Left renal pelvis (tissue), 4 donors: ENCODE measurements at places on chromosomes 5 and 9. TPM values are rescaled to one million over a fixed set of nuclear protein-coding genes. Genes with fewer than 3 reads are reported as not detected.

DNA sequence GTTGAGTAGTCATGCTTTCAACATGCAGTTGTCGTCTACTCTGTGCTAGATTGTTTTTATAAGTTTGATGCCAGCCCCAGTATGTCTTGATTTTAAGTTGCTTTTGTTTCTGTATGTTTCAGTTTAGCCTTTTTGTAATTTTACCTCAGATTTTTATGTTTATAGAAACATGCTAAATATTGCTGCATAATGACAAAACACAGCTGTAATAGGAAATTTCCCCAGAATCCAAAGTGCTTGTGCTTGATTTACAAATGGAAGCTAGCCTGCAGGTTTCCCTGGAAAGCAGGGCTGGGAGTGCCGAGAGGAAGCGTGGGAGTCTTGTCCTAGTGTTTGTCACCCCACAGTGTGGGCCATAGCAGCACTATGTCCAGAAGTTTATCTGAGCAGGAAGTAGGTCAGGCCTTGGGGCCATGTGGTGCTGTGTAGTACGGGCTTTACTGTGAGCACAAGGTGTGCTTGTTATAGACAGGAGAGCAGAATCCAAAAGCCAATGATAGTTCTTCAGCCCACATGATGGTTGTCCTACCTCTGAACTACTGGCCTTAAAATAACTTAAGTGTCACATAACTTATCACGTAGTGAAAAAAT is 100.0 kb upstream of the NREP start:
- DNase-seq: no peak

Gene FOXI1
- 8.9 TPM for polyA plus RNA-seq

Gene CATSPER3
- polyA plus RNA-seq: 1.8 TPM

- DNase-seq: no peak
Observed at GRCh38 chr9:131885144-131885609, 145.3 kb upstream of the RAPGEF1 start.

DNA sequence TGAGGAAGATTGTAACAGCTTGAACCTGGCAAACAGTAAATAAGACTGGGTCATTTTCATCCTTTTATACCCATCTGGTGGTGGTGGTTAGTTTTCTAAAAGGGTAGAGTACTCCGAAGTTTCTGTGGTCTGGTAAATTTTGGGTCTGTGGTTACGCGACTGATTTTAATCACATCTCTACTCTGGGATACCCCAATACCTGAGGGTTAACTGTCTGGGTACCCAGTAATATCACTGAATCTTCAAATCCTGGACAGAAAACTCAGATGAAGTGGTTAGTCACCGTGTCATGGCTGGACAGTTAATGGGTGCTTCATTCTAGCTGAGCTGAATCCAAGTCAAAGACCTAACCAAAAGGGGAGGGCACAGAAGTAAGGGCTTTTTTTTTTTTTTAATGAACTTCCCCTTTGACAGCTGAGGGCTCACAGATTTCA is 474.2 kb downstream of the GADD45G start:
- DNase-seq: no peak

Gene FOCAD
- polyA plus RNA-seq: 19.1 TPM

DNA sequence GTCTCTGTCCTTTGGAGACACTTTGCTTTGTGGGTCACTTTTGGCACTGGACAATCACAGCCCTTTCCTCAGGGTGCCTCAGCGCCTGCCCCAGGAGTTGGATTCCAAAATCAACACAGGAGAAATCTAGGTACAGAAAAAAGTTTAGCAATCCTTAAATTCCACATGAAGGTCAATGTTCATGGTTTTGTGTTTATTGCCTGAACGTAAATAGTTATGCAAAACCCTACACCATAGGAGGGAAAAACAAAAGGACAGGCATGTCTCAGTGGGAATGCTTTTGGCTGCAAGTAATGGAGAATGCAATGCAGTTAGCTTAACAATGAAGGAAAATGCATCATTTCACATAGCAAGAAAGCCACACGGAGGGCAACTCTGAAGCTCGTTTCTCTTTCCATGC is 6.5 kb upstream of the HMCN2 start:
- DNase-seq: no peak

Gene IFNA21
- polyA plus RNA-seq: not detected

DNA sequence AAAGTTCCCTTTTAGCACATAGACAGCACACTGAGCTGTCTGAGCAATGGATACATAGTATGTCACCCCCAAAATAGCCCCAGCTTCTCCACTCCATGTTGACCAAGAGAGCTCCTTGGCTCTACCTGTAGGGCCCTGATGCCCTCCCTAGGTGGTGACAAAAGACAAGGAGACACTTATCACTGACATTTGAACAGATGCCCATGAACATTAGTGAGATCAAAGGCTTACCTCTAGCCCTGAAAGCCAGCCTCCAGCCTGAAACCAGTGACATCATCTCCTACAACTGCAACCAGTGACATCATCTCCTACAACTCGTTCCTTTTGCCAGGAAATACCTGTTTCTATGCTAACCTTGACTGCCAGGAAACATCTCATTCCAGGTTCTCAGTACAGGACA is 122.7 kb downstream of the FSTL4 start:
- no peak for DNase-seq

Gene PIP5K1B
- 7.6 TPM for polyA plus RNA-seq

Gene SHOC1
- polyA plus RNA-seq: 0.14 TPM

- peak; percentile 48 for DNase-seq
Observed at GRCh38 chr5:133610489-133611356, 1.6 kb downstream of the FSTL4 start.

DNA sequence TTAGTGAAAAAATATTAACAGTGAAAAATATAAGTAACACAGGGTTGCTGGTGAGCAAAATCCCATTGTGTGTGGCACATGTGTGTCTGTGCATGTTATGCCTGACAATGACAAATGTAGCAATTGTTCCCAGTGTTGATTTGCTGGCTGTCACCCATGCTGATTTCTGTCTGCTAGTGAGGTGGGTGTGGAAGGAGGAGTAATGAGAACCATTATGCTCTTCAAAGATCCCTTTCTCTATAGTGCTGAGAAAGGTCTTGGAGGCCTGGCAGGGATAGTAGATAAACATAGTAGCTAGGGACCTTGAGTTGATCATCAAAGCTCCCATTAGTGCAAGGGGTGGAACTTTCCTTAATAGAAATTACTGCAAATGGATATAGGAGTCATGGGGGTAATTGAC is 152.5 kb upstream of the CLINT1 start:
- no peak for DNase-seq

- no peak for DNase-seq
Observed at GRCh38 chr9:124613849-124614248, 106.7 kb upstream of the NR5A1 start.

GRCh38 chr9:86175743-86176456 is 76.5 kb upstream of the GOLM1 start:
- no peak for DNase-seq

Gene ZNF366
- 4.3 TPM for polyA plus RNA-seq

Gene C9orf152
- 0.47 TPM for polyA plus RNA-seq

GRCh38 chr5:89246252-89246651 is 363.3 kb upstream of the MEF2C start:
- no peak for DNase-seq

- no peak for DNase-seq
Observed at GRCh38 chr5:6604946-6605345, 27.9 kb downstream of the NSUN2 start.

DNA sequence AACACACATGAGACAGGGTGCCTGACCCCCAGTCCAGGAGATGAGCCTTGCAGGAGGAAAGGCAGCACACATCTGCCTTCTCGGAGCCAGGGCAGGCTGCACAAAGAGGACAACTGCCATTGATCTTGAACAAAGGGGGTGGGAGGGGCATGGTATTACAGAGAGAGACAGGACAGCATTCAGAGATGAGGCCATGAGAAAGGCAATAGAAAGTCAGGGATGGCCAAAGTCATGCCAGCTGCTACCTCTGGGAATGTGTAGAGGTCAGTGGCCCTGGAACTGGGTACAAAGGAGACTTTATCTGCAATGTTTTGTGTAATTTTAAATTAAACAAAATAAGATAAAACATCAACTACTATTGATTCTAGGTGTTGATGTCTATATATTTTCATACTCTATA is 43.2 kb downstream of the WDR36 start:
- no peak for DNase-seq

- DNase-seq: no peak
Observed at GRCh38 chr5:178331491-178331996, 98.9 kb upstream of the PHYKPL start.

DNA sequence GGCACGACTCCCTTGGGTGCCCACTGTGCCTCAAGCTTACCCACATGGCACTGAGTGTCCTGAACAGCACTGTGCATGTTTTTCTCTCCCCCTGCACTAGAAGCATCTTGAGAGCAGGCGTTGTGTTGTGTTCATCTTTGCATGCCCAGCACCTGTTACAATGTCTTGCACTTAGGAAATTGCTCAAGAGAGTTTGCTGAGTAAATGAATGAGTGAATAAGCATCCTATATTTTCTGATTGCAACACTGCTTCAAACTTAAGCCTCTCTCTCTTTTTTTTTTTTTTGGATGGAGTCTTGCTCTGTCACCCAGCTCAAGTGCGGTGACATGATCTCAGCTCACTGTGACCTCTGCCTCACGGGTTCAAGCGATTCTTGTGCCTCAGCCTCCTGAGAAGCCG is 94.5 kb downstream of the LMNB1 start:
- DNase-seq: no peak

DNA sequence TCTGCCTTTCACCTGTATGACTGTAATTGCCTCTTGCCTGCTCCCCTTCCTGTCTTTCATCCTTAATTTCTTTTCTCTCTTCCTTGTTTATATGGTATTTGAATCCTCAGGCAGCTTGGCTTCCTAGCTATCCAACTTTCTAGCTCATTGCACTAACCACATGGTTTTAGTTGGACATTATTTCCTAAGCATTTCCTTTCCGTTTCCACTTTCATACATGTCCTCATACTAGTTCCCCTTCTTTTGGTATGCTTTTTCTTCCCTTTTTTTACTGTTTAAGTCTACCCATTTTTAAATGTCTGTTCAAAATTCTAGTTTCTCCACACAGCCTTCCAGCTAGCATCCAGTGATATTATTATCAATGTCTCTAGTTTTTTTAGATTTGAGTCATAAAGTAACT is 6.6 kb downstream of the CWC27 start:
- DNase-seq: no peak

- no peak for DNase-seq
Observed at GRCh38 chr5:150574818-150575547, 65.5 kb upstream of the SYNPO start.

DNA sequence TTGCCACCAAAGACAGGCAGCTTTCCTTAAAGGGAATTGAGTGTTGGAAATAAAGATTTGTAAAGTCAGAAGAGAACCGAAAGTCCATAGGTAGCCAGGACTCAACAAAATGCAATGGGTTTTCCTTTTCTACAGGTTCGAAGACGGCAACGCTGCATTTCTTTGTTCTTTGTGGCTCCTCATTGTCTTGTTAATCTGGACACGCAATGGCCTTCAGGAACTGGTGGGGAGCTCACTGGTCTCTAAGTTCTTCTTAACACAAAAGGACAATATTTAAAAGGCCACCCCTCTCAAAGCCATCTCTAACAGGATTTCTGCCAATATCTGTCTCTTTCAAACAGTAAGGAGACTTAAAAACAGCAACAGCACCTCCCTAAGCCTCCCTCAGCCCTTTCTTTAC is 170.6 kb downstream of the RMI1 start:
- DNase-seq: no peak

Gene SLC4A9
- 13.8 TPM for polyA plus RNA-seq
